Osteocyte (in vitro differentiated cells): ENCODE measurements at places on chromosomes 12 and 14. TPM values are rescaled to one million over a fixed set of nuclear protein-coding genes. Genes with fewer than 3 reads are reported as not detected.

DNA sequence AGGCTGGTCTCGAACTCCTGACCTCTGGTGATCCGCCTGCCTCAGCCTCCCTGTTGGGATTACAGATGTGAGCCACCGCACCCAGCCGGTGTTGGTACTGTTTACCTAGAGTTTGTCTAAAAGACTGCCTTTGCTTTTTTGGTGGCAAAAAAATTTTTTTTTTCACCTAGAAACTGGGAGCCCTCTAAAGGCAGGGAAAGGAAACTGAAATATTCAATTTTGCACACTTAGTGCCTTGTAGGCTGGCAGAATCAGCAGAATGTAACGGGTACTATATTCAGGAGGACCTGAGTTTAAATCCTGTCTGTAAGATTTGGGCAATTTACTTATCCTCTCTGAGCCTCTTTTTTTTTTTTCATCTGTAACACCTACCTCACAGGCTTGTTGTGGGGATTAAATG is 43.6 kb downstream of the PAPLN start:
- no peak for DNase-seq

Gene HHIPL1
- total RNA-seq: 2.0 and 2.7 TPM in 2 replicates

GRCh38 chr12:1551496-1551895 is 42.9 kb downstream of the FBXL14 start:
- DNase-seq: no peak

GRCh38 chr12:71548893-71549292 is 109.3 kb downstream of the LGR5 start:
- no peak for DNase-seq

Gene FAIM2
- total RNA-seq: 1.4 and 1.5 TPM in 2 replicates

DNA sequence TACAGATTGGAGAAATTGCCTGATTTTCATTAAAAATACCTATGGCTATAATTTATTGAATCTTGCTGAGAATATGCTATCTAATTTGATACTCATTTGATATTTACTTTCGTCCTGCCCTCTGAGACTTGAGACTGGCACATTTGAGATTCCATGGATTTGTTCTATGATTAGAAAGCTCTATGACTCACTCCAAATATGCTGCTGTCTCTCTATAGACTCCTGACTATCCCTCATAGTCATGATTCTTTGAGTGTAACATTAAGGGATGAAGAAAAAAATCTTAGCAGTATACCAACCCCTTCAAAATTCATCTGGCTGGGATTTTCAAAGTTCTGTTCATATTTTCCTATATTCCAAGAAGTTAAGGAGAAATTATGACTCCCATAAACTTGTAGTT is 191.9 kb downstream of the LRIG3 start:
- no peak for DNase-seq

- DNase-seq: no peak
Measured at GRCh38 chr14:94974893-94975292, 182.4 kb downstream of the DICER1 start.

GRCh38 chr12:24109381-24110039 is 160.0 kb upstream of the SOX5 start:
- DNase-seq: no peak

Gene POTEM
- total RNA-seq: not detected in 2 replicates
